ENCODE measurements at places on chromosomes 3 and 15.

- peaks cover 79% of the 10 kb centered on the region for H3K4me1 ChIP-seq
- no peaks in the 10 kb centered on the region for H3K27me3 ChIP-seq
- peak; percentile 82 for DNase-seq
These were observed 68.0 kb upstream of the XCR1 start for GRCh38 chr3:46095307-46095706.

DNA sequence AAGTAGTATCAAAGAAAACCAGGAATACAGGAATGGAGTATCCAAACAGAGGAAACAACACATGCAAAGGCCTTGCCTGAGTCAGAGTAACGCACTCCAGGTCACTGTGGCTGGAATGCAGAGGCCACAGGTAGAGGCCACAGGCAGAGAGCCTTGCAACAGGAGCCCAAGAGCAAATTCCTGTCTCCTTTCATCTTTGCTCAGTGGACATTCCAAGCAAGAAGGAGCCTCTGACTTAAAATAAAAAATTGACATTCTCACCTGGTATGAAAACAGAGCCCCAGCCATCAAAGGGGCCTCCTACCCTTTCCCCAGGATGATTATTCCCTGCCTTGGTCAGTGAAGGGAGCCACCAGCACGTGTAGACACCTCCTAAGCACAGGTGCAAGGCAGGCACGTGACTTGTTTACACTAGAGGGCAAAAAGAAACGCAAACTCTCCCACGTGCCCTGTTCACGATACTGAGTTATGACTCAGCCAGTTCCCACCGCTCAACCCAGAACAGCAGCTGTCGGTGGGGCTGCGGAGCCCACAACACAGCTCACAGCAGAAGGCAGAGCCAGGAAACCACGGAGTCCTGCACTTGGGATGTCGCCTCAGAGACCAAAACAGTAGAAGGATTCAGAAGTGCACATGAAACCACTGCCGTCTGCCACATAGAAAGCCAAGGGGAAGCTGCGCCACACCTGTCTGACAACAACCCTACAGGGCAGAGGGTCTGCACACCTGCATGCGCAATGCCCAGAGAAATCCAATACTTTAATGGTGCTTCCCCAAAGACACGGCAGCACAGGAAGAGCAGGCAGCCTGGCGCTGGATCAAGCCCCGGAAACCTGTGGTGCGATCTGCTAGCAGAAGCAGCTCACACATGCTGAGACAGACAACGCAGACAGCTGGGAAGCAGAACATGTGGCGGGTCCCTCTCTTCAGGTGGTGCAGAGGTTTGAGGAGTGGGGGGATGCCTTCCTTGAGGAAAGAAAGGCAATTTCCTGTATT lies 52.1 kb downstream of the ITGB5 start:
- H3K27me3 ChIP-seq = peaks cover 36% of the 10 kb centered on the region
- peak overlapping the region; percentile 40 for H3K27ac ChIP-seq
- H3K4me3 ChIP-seq = peak overlapping the region; percentile 60
- H3K4me1 ChIP-seq = peaks cover 12% of the 10 kb centered on the region

GRCh38 chr15:56639631-56640030 lies 93.7 kb downstream of the ZNF280D start:
- peaks cover 11% of the 10 kb centered on the region for H3K36me3 ChIP-seq
- H3K27ac ChIP-seq = no peak overlapping the region
- DNase-seq = no peak
- H3K4me1 ChIP-seq = no peaks in the 10 kb centered on the region
- H3K27me3 ChIP-seq = no peaks in the 10 kb centered on the region

- H3K4me1 ChIP-seq = no peaks in the 10 kb centered on the region
- H3K27me3 ChIP-seq = no peaks in the 10 kb centered on the region
- no peak overlapping the region for H3K27ac ChIP-seq
- no peak for DNase-seq
- no peak overlapping the region for H3K4me3 ChIP-seq
These were observed 510.3 kb downstream of the EPHA3 start for GRCh38 chr3:89617706-89618105.

DNA sequence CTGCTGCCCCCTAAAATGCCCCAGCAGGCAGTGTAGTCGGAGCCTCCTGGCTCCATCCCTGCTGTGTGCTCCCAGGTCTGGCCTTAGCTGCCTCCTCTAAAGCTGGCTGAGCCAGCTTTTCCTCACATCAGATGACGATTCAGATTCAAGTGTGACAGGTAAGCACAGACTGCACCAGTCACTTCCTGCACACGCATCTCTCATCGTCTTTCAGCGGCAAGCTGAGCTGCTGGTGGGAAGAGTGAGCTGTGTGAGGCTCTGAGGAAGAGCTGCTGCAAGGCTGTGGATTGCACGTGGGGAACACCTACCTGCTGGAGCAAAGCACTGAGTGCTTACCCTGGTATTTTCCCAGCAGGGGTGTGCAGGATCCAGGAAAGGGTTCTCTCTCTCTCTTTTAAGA lies 88.4 kb upstream of the RPL32 start:
- no peaks in the 10 kb centered on the region for H3K27me3 ChIP-seq
- no peak for DNase-seq
- H3K36me3 ChIP-seq = no peaks in the 10 kb centered on the region
- H3K27ac ChIP-seq = no peak overlapping the region
- peaks cover 49% of the 10 kb centered on the region for H3K4me1 ChIP-seq

GRCh38 chr3:46913644-46914043 lies 36.1 kb downstream of the PTH1R start:
- H3K4me3 ChIP-seq = no peak overlapping the region
- DNase-seq = no peak
- peaks cover 14% of the 10 kb centered on the region for H3K4me1 ChIP-seq
- H3K36me3 ChIP-seq = peaks cover 27% of the 10 kb centered on the region

- no peaks in the 10 kb centered on the region for H3K36me3 ChIP-seq
- no peak for DNase-seq
- H3K27ac ChIP-seq = no peak overlapping the region
These were observed 110.6 kb upstream of the DCBLD2 start for GRCh38 chr3:99012051-99012450.

- no peaks in the 10 kb centered on the region for H3K4me1 ChIP-seq
- peaks cover 21% of the 10 kb centered on the region for H3K36me3 ChIP-seq
- H3K4me3 ChIP-seq = peak overlapping the region; percentile 4
- H3K27me3 ChIP-seq = peaks cover 32% of the 10 kb centered on the region
- H3K27ac ChIP-seq = no peak overlapping the region
These were observed 105.2 kb downstream of the CHCHD4 start for GRCh38 chr3:14019459-14019858.

DNA sequence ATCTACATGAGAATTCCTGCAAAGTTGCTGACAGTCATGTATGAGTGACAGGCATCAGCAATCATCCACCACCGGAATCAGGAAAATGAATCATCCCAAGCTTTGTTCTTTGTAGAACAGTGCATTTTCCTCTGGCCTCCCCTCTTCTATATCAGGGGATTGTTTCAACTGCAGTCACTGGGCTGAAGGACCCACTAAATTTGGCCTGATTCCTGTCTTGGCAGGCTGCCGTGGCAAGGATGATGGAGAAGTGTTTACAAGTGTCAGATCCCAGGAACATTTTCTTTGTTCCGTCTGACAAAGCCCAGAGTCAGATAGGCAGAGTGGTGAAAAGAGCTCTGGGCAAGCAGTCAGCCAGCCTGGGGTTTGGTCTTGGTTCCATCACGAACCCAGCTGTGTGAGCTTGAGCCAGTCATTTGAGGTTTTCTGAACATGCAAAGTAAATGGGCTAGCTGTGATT lies 175.1 kb upstream of the TSC22D2 start:
- H3K4me1 ChIP-seq = no peaks in the 10 kb centered on the region
- no peaks in the 10 kb centered on the region for H3K27me3 ChIP-seq

GRCh38 chr15:38555686-38556334 lies 8.8 kb downstream of the RASGRP1 start:
- peaks cover 30% of the 10 kb centered on the region for H3K4me1 ChIP-seq
- peaks cover 13% of the 10 kb centered on the region for H3K36me3 ChIP-seq
- H3K27me3 ChIP-seq = no peaks in the 10 kb centered on the region
- no peak overlapping the region for H3K27ac ChIP-seq
- no peak for DNase-seq
- no peak overlapping the region for H3K4me3 ChIP-seq

DNA sequence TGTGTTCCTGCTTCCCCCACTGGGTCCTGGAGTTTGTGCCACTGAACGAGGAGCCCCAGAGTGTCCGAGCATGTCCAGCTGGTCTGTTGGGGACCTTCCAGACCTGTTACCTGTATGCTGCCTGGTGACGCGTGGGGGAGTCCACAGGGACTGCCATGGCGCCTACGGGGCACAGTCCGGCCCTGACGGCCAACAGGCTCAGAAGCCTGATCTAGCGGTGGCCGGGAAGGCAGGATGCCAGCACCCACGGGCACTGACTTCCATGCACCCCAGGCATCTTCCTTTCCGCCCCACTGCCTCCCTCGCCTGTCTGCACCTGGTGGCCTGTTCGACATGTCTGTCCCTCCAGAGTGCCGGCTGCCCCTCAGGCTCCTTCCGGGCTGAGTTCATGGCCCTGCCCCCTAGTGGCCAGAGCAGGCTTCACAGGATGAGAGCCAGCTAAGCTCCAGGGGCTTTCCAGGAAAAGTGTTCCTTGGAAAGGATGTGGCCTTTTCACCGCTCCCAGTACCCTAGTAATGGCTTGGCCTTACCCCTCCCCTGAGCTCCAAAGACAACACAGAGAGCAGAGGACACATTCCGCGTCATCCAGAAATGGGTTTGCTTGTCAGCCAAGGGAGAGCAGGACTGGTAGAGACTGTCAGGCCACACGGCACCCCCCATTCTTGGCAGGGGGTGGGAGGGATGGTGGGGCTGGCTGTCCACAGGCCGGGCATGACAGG lies 35.7 kb downstream of the NGRN start:
- peak; percentile 37 for DNase-seq
- peak overlapping the region; percentile 59 for H3K27ac ChIP-seq
- no peak overlapping the region for H3K4me3 ChIP-seq
- H3K36me3 ChIP-seq = no peaks in the 10 kb centered on the region
- no peaks in the 10 kb centered on the region for H3K27me3 ChIP-seq
- peaks cover 5% of the 10 kb centered on the region for H3K4me1 ChIP-seq

GRCh38 chr3:51637941-51638471 lies 33.0 kb upstream of the TEX264 start:
- peaks cover 44% of the 10 kb centered on the region for H3K36me3 ChIP-seq
- H3K27ac ChIP-seq = no peak overlapping the region
- H3K4me3 ChIP-seq = no peak overlapping the region
- H3K4me1 ChIP-seq = no peaks in the 10 kb centered on the region
- peak; percentile 10 for DNase-seq

GRCh38 chr3:81650187-81650586 lies 111.3 kb downstream of the GBE1 start:
- DNase-seq = no peak
- H3K4me3 ChIP-seq = no peak overlapping the region
- H3K4me1 ChIP-seq = no peaks in the 10 kb centered on the region
- H3K27ac ChIP-seq = no peak overlapping the region
- H3K27me3 ChIP-seq = no peaks in the 10 kb centered on the region

- H3K4me1 ChIP-seq = peaks cover 17% of the 10 kb centered on the region
- H3K27me3 ChIP-seq = peaks cover 57% of the 10 kb centered on the region
- H3K27ac ChIP-seq = no peak overlapping the region
- no peaks in the 10 kb centered on the region for H3K36me3 ChIP-seq
These were observed 57.1 kb upstream of the TLE3 start for GRCh38 chr15:70154718-70155347.

Data from naive B cell (primary cell).